ENCODE measurements at places on chromosomes 12 and 14. TPM values are rescaled to one million over a fixed set of nuclear protein-coding genes. Genes with fewer than 3 reads are reported as not detected.

RHEBL1 gene
- 2.4 TPM for total RNA-seq

NKX2-1 gene
- 0.06 TPM for total RNA-seq

OTUB2 gene
- 2.5 TPM for total RNA-seq

AJUBA gene
- total RNA-seq, result 25.9 TPM

A2M gene
- 5.3 TPM for total RNA-seq

TMCC3 gene
- total RNA-seq, result 0.43 TPM

TMEM119 gene
- total RNA-seq, result 1.9 TPM

RERGL gene
- total RNA-seq, result not detected

LMBR1L gene
- 27.3 TPM for total RNA-seq

PLEKHG7 gene
- total RNA-seq, result not detected

GLT8D2 gene
- 25.3 TPM for total RNA-seq

GLTP gene
- total RNA-seq, result 23.6 TPM

SERPINA12 gene
- not detected for total RNA-seq

GAPDH gene
- 11,555 TPM for total RNA-seq

RASSF9 gene
- 0.23 TPM for total RNA-seq

LMNTD1 gene
- not detected for total RNA-seq

SDR9C7 gene
- not detected for total RNA-seq

CD163L1 gene
- 47.1 TPM for total RNA-seq

RFLNA gene
- total RNA-seq, result not detected

ANKRD33 gene
- not detected for total RNA-seq

PLCZ1 gene
- total RNA-seq, result not detected

DNA sequence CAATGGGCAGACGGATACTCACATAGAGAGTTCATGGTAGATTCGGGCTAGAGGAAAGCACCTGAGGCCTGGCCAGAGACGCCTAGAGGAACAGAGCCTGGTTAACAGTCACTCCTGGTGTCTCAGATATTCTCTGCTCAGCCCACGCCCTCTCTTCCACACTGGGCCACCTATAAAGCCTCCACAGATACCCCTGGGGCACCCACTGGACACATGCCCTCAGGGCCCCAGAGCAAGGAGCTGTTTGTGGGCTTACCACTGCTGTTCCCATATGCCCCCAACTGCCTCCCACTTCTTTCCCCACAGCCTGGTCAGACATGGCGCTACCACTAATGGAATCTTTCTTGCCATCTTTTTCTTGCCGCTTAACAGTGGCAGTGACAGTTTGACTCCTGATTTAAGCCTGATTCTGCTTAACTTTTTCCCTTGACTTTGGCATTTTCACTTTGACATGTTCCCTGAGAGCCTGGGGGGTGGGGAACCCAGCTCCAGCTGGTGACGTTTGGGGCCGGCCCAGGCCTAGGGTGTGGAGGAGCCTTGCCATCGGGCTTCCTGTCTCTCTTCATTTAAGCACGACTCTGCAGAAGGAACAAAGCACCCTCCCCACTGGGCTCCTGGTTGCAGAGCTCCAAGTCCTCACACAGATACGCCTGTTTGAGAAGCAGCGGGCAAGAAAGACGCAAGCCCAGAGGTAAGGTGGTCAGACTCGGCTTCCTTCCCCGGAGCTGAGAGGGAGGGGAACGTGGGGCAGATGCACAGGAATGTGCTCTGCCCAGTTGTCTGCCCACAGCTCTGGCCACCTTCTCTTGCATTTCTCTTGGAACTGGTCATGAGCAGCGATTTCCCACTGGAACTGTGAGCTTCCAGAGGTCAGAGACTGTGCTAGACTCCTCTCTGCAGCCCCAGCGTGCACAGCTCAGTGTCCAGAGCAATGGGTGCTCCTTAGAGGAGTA lies at the start of gene CD4:
CD4 (plus strand) TSS at position 557 of the 953 bp plus-strand sequence. CDS start 10,611 bp downstream, outside the sequence.
- no peak for DNase-seq

- no peak for DNase-seq
Measured at GRCh38 chr14:102317564-102318248, 1.8 kb upstream of the ZNF839 start.

DNA sequence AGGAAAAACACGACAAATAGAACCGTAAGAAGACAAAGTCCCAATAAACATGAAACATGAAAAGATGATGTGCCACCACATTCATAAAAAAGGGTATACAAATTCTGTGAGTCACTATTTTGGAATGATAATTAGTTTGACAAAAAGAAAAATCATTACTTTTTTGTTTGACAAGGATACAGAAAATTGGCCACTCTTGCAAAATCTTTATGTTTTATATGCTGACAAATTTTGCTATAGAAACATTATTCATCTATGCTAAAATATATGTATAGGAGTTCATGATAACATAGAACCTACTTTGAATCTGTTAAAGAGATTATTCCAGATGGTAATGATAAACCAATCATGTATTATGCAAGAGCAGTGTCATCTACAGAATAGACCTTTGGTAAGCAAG lies 1201.0 kb downstream of the FSCB start:
- DNase-seq, result no peak

DNA sequence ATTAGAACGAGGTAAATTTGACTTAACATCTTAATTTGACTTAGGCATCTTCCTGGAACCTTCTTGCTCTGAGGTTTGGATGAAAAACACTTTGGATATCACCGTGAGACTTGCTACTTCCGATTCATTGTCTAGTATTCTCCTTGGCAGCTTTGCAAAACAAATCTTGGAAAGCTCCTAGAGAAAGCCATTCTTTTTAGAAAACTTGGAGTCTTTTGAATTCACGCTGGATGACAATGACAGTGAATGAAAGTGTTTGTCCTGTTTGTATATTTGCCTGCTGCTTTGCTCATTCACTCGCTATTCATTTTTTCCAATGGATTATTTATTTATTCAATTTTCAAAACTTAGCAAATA lies 222.1 kb upstream of the HMGA2 start:
- no peak for DNase-seq

DNA sequence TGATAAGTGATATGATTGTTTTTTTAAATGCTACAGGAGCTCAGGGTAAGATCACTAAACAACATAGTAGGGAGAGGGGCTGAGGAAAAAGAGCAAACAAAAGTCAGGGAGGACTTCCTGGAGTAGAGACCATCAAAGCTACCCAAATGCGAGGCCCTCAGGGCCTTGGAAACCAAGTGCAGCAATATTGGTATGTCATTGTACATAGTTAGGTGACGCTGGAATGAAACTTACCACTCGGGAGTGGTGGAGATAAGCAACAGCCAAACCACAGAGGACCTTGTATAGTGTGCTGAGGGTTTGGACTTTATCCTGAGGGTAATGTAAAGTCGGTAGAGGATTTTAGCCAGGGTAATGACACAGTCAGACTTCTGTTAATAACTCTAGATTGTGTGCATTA lies 13.8 kb downstream of the KITLG start:
- peak; percentile 61 for DNase-seq

DNA sequence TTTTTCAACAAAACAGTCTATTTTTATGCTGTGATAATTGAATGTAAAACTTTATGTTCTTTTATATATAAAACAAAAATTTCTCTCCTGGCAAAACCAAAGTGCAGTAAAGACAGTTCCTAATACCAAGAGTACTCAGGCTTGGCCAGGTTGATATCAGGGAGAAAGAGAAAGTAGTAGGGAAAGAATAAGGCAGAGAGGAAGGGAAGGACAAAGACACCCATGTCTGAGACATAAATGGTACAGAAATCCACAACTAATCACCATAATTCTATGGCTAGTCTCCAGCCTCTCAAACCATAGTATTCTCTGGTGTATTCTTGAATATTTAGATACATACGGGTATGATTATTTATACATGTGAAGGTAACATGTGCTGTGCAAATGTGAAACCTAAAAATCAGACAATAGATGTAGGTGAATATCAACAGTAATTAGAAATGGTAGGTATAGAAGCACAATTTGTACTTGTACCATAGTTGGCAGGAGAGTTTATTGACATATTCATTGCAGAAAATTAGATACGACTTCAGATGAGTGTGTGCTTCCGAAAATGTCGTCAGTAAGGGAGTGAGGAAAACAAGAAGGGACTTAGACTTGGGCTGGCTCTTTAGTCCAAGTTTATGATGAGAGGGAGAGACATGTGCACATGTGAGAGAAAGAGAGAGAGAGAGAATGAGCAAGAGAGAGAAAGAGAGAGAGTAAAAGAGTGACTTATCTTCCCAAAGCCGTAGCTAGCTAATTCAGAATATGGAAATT lies 230.8 kb upstream of the NPAS3 start:
- no peak for DNase-seq

DNA sequence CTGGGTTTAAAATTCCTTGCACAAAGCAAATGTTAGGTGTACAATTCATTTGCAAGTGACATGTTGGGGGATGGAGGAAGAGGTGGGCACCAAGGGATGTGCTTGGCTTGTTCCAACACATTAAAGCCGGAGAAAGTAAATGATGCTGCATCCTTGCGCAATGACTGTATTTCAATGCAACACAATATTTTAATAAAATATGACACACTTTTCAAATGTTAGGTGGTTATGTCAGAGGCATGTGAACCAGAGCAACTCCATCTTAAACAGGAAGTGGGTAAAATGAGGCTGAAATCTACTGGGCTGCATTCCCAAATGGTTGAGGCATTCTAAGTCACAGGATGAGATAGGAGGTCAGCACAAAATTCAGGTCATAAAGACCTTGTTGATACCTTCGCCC lies 53.6 kb upstream of the ARHGAP5 start:
- no peak for DNase-seq

- no peak for DNase-seq
Measured at GRCh38 chr14:68979722-68980451, 785 bp upstream of the ACTN1 start.

DNA sequence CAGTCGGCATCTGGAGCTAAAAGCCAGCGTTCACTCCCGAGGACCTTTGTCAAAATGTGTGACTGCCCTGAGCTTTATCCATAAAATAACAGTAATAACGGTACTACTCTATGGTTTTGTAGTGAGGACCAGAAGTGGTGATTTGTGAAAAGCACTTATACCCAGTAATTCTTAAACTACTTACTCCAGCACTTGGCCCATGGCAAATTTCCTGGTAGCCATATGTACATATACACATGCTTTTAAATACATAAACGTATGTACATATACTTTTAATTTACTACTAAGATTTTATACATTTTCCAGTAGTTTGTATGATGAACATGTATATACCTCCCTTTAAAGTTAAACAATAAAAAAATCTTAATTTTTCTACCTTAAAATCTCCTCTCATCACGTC lies 163.8 kb upstream of the TMEM132C start:
- DNase-seq, result no peak

DNA sequence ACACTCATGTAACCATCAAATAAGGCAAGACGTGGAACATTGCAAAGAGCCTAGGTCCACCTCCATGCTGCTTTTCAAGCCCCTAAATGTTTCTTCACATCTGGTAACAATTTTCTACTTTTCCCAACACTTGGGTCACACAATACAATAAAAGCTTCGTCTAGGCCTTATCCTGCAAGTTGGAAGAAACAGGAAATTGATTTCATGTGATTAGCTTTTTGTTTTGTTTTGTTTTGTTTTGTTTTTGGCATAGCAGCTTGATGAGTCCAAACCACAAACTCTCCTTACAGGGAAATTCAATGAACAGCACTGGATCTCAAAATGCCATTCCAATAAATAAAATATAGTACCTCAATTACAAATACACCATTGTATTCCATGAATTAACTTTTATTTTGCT lies 19.3 kb downstream of the TAS2R50 start:
- peak; percentile 82 for DNase-seq

- no peak for DNase-seq
Measured at GRCh38 chr12:45343269-45344051, 127.6 kb downstream of the ANO6 start.

- DNase-seq, result no peak
Measured at GRCh38 chr12:11855983-11856374, 206.5 kb downstream of the ETV6 start.

- no peak for DNase-seq
Measured at GRCh38 chr14:91231446-91231845, 13.1 kb downstream of the GPR68 start.

- DNase-seq, result no peak
Measured at GRCh38 chr12:31600750-31601149, 9.8 kb upstream of the DENND5B start.

GRCh38 chr12:18165889-18166288 lies 75.9 kb upstream of the RERGL start:
- no peak for DNase-seq

GRCh38 chr12:11576104-11576503 lies 73.4 kb upstream of the ETV6 start:
- DNase-seq, result peak; percentile 19

DNA sequence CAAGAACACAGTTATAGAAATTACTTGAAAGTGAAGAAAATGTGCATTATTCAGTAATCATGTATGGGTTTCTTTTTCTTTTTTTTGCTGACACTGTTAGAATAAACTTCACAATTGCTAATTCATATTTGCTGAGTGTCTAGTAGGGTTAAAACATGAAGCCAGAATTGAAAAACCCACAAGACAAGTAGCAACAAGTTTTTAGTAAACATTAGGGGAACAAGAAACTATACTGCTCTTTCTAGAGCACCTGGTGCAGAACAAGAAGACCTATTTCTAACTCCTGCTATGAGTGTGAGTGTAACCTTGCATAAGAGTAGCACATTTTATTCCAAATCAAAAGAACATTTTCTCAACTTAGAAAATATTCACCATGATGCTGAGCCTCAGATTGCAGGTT lies 83.2 kb downstream of the ITPR2 start:
- no peak for DNase-seq

DNA sequence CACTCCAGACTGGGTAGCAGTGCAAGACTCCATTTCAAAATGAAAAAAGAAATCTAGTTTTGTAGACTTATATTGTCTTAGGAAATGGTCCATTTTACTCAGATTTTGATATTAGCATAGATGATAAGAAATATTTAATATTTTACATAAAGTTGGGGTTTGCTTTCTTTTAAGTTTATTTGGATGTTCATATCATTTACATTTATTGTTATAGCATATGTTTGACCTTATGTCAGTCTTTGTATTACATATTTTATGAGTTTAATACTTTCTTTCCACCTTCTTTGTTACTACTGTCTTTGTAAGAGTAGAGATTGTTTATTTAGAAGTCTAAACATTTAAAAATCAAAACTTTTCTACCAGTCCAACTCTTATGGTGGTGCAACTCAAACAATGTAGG lies 162.7 kb upstream of the OTX2 start:
- DNase-seq, result no peak

DNA sequence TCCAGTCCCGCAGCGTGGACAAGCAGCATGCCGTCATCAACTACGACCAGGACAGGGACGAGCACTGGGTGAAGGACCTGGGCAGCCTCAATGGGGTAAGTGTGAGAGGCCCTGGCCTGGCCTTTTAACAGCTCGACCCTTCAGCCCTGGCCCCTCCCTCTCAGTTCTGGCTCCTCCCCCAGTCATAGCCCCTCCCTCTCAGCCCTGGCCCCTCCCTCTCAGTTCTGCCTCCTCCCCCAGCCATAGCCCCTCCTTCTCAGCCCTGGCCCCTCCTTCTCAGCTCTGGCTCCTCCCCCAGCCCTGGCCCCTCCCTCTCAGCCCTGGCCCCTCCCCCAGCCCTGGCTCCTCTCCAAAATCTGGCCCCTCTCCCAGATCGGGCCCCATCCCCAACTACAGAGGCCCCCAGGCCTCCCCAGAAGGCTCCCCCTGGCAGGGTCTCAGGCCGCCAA lies 11.2 kb downstream of the CEP170B start:
- DNase-seq, result no peak

GRCh38 chr14:75088566-75089373 lies 19.3 kb downstream of the ZC2HC1C start:
- peak; percentile 48 for DNase-seq

- DNase-seq, result no peak
Measured at GRCh38 chr12:28857369-28857768, 291.7 kb upstream of the FAR2 start.

Measured in H4 (cell line).